Cerebellar nuclear complex (tissue), 1 donor: ENCODE measurements at places on chromosomes 4 and X.
A peak's percentile ranks its signal among the peaks of the same experiment; 100 is the strongest.

- DNase-seq, result no peak
These were observed 547 bp downstream of the GUCY1A1 start for GRCh38 chr4:155667222-155667567.

DNA sequence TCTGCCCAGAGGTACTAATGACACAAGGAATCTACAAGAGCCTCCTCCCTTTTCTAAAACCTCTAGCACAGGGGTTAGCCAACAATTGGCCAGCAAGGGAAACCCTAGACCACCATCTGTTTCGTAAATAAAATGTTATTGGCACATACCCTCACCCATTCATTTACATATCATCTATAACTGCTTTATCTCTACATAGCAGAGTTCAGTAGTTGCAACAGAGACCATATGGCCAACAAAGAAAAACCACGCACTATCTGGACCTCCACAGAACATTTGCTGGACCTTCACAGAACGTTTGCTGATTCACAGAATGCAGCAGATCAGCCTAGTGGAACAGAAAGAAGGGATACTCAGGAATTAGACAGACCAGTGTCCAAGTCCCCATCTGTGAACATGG is 9.4 kb downstream of the SLC2A9 start:
- no peak for DNase-seq

GRCh38 chr4:135344492-135344891 is 1142.9 kb upstream of the PABPC4L start:
- no peak for DNase-seq

GRCh38 chrX:37060999-37061398 is 52.8 kb downstream of the FAM47C start:
- DNase-seq, result no peak

GRCh38 chr4:171644430-171645057 is 168.7 kb upstream of the GALNTL6 start:
- DNase-seq, result no peak

- DNase-seq, result peak; percentile 32
These were observed 54.5 kb downstream of the FHDC1 start for GRCh38 chr4:152990471-152991131.
